Left kidney (tissue), 8 donors: ENCODE measurements at places on chromosomes 5 and 9. TPM values are rescaled to one million over a fixed set of nuclear protein-coding genes. Genes with fewer than 3 reads are reported as not detected.

DNA sequence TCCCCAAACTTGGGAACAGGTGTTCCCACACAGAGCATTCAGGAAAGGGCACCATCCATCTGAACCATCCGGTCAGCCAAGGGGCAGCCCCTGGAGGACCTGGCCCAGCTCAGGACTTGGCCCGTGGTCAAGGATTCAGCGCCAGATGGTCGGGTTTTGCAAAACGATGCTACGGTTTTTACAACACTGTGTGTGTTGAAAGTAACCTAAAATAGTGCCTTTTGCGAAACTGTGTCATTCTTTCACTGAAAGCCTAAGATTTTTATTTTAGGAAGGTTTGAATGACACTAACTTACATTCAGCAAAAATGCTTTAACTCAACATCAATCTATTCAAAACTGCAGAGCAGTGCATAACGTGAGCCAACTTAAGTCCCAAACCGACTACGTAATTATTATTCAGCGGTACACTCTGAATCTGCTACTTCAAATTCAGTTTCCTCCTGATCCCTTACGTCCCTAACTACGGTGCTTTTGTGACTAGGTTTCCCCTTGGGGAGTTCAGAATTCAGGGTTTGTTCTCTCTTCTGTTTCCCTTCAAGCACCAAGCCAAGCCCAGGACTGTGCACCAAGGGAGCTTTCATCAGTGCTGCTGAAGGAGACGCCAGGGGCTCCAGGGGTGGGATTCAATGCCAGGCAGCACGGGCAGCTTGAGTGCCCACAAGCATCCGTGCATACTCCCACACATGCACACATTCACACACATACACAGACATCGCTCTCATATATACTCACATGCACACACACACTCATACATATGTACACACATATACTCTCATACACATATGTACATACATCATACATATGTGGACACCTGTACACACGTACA is 25.8 kb downstream of the LPCAT1 start:
- no peak for DNase-seq

Gene CAMLG
- polyA plus RNA-seq, result 64.7 TPM

Gene SPATA31D4
- polyA plus RNA-seq, result not detected

Gene PLEKHG4B
- polyA plus RNA-seq, result 15.0 TPM

Gene ERCC8
- 29.7 TPM for polyA plus RNA-seq

- DNase-seq, result peak; percentile 36
These were observed 22.7 kb downstream of the CHD1 start for GRCh38 chr5:98905857-98906688.

Gene PITX1
- not detected for polyA plus RNA-seq

DNA sequence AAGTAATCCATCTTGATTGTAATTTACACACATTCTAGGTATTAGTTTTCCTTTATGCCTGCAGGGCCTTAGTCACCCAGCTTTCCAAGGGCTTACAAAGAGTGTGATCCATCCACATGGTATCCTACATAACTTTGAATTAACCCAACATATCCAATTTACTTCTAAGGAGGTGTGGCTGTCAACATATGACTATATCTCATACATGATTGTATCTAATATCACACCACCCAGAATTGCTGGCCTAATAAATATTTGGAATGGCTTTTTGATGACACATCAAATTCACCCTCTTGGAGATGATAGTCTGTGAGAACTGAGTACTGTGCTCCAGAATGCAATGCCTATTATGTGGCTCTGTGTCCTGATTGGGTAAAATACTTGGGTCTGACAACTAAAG is 363.3 kb upstream of the GRIN3A start:
- no peak for DNase-seq

DNA sequence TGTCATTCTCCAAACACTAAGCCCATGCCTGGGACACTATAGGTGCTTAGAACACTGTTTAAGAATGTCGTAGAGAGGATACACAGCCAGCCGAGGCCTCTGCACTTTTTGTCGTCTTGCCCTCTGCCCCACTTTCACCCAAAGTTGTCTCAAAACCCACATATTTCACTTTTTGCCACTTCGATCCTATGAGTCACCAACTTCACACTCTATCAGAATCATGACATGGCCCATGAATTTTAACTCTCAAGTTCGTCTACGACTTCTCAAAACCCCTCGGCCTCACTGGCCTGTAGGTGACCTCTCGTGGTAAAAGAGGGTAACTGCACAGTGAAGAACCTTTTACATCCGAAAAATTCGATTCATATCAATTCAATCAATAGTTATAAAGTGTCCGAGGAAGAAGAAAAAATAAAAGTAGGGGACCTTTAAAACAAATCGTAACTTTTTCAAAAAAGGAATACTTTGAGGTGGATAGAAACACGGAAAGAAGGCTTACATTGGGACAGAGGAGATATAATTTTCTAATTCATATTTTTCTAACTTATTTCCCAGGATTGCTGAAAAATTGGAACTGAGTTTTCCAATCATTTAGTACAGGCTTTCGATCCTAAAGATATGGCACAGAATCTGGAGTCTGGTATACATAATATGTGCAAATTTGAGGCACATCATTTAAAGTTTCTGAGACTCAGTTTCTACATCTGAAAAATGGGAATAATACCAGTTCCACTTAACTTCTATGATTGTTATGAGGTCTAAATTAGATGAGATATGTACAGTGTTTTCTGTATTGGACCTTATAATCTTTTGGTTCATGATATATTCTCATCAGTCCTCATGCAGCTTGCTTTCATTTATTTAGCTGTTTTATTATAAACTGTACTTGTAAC is 122.6 kb downstream of the APBA1 start:
- peak; percentile 37 for DNase-seq

DNA sequence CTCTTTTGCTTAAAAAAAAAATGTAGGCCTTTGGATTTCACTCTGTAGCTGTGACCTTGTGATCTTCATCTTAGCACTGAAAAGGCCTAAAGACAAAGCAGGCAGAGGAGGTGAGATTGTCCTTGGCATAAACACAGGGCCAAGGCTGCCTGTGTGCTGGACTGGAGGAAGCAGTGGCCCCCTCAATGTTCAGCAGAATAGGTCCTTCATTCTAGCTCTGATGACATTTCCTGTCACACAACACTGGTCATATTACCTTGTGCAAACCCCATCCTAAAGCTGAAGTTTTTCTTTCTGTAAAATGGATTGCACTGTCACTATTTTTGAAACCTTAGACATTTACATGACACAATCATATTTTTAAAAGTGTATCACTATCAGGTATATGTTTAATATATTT is 147.4 kb downstream of the INSYN2B start:
- no peak for DNase-seq

Gene URM1
- 53.6 TPM for polyA plus RNA-seq

- no peak for DNase-seq
These were observed 124.0 kb downstream of the EFNA5 start for GRCh38 chr5:107546719-107547118.

GRCh38 chr5:40495237-40495635 is 184.5 kb upstream of the PTGER4 start:
- no peak for DNase-seq

- DNase-seq, result no peak
These were observed 524.5 kb downstream of the TMEM38B start for GRCh38 chr9:106218854-106219253.

GRCh38 chr9:125106285-125106893 is 36.9 kb downstream of the SCAI start:
- DNase-seq, result no peak

Gene MVB12B
- polyA plus RNA-seq, result 15.0 TPM

DNA sequence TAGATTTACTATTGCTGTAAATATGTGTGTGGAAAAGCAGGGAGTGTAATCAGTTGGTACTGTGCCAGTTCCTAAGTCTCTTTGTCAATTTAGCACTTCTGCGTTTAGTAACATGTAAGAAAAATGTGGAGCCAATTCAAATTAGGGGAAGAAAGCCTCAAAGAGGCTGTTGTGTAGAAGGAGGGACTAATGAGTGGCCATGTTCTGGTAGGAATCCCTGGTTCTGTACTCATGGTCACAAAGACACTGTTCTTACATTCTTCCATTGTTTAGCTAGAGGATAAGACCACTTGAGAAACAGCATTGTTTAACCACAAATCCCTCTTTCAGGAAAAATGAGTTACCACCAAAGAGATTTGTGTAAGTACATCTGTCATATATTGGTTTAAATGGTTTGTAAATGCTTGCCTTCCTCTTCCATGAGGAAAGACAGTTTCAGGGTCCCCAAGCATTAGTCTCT is 14.9 kb downstream of the ARHGEF28 start:
- DNase-seq, result no peak
